IMR-90 (cell line): ENCODE measurements at places on chromosomes 16 and 17.
A peak's percentile ranks its signal among the peaks of the same experiment; 100 is the strongest.

- DNase-seq = peak; percentile 44
Measured at GRCh38 chr16:14324581-14324980, 253.5 kb downstream of the MRTFB start.

DNA sequence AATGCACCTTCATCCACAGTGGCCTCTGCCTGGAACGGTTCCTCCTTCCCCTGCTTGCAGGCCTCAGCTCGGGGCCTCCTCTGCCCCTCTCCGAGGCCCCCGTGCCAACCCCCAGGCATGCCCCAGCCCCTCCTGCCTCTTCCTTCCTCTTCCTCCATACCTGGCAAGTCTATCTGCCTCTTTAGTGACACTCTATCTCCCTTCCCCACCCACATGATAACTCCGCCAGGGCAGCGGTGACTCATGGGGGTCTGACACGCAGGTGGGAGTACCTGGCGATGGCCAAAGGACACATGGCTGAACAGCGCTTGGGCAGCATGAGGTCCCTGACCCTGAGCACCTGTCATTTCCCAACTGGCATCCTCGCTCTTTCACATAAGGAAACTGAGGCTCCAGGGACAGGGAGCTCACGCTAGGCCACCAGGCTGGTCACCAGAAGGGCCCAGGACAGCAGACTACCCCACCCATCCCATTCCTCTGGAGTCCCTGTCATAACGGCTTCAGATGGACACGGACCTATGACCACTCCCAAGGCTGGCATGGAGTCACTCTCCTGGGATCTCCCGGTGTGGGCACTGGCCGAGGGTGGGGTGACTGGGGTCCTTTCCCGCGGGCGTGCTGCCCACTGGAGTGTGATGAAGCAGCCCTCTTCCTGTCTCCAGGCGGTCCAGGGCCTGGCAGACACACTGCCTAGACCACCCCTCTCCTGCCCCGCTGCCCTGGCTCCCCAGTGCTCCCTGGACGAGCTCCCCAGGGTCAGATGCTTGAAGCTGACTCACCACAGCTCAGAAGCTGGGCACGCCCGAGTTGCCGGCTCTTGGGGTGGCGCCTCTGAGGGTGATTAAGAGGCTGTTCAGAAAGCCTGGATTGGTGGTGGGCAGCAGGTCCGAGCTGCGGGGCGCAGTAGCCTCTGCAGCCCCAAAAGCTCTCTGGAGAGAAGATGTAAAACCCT lies 100.6 kb downstream of the ENGASE start:
- no peak for DNase-seq

GRCh38 chr17:13931800-13932460 lies 137.4 kb upstream of the COX10 start:
- peak; percentile 3 for DNase-seq

- DNase-seq = no peak
Measured at GRCh38 chr16:9610727-9611126, 519.3 kb downstream of the HAPSTR1 start.

DNA sequence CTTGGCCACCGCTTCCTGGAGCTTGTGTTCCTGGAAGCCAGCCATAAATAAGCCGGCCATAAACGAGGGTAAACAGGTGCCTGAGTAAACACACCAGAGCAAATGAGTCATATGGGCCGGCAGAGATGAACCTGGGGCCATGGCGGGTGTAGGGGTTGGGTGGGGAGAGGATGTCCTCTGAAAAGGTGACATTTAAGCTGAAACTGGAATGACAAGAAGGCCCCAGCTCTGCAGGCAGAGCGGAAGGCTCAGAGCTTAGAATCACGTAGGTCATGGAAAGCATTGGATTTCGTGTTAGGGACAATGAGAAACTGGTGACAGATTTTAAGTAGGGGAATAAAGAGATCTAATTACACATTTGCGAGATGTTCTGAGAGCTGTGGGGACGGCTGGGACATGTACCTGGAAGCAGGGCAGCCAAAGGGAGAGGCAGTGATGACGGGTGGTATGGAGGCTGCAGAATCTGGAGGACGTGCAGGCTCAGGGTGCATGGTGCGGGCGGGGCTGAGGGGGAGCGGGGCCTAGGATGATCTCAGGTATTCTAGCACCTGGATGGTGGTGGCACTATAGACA lies 8.1 kb upstream of the DNASE1 start:
- peak; percentile 23 for DNase-seq

GRCh38 chr16:73616166-73616753 lies 568.3 kb upstream of the ZFHX3 start:
- DNase-seq = no peak

- no peak for DNase-seq
Measured at GRCh38 chr17:1022278-1023024, 25.5 kb downstream of the TIMM22 start.

DNA sequence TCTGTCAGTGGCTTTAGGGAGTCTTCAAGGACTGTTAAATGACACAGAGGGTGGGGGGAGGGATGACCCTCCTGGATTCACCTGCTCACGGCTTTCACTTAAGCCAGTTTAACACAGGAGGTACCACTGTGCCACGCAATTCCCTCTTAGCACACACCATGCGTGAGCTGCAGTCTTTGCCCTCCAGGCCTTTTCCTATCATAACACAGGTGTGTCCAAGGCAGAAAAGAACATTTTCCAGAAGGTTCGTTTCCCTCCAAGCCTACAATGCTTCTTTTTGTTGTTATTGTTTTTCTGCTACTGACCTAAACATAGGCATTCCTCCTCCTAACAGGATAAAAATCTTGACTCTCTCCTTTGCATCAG lies 1.1 kb downstream of the ZFHX3 start:
- DNase-seq = no peak

GRCh38 chr16:66605979-66606751 lies 1.7 kb downstream of the CMTM3 start:
- DNase-seq = no peak

DNA sequence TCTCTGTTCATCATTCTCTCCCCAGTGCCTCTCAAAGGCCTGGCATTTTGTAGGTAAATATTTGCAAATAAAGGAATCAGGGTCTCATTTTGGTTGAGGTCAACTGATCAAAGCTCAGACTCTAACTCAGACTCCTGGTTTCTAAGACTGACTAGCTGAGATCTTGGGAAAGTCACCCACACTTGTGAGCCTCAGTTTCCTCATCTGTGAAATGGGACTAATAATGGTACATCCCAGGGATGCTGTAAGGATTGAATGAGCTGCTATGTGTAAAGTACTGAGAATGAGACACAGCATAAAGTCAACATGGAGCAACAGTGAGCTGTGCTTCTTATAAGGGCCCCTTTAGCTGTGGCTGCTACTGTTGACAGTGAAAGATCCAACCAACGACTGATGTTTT lies 70.6 kb upstream of the XYLT1 start:
- DNase-seq = no peak

DNA sequence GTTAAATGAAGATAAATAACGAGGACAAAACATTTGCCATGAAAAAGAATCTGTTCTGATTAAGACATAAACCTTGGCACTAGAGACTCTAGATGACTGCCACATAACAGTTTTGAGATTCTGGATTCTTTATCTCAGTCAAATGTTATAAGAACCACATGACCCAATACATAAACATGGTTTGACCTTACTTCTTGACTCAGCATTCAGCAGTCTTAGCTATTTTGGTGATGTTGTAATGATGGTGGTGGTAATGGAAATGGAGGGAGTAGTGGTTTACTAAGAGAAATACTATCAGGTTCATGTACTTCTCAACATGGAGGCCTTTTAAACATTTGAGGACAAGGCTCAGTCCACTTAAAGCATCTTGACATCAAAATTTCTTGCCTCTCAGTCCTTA lies 925.4 kb downstream of the CDH11 start:
- DNase-seq = peak; percentile 78

DNA sequence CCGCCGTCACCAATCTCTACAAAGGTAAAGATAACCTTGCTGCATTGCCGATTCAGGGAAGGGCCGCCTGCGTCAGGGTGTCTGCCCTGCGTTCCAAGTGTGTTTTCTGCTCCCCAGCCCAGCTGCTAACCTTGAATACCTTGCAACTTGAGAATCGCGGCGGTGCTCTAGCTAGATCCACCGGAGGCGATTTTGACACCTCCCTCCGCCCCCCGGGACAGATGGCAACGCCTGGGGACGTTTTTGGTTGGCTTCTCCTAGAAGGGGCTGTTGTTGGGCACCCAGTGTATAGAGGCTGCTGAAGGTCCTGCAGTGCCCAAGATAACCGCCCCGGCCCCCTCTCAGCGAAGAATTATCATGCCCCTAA lies 1.5 kb downstream of the HAPSTR1 start:
- no peak for DNase-seq

DNA sequence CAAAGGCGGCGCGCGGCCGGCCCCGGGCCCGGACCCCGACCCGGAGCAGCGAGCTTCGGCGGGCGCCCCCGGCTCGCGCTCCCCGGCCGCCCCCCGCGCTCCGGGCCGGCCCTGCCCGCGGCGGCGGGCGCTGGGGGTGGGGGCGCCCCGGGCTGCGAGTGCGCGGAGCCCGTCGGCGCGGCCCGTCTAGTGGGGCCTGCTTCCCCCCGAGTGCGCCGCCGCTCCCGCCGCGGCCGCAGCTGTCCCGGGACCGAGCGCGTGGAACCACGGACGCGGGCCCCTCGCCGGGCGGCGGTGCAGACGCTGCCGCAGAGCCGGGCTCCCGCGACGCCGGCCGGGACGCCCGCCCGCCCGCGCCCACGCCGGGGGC lies 308 bp downstream of the ADCY9 start:
- no peak for DNase-seq

GRCh38 chr16:84643674-84644073 lies 4.6 kb upstream of the KLHL36 start:
- no peak for DNase-seq
